ENCODE measurements at places on chromosomes 5 and 9.

DNA sequence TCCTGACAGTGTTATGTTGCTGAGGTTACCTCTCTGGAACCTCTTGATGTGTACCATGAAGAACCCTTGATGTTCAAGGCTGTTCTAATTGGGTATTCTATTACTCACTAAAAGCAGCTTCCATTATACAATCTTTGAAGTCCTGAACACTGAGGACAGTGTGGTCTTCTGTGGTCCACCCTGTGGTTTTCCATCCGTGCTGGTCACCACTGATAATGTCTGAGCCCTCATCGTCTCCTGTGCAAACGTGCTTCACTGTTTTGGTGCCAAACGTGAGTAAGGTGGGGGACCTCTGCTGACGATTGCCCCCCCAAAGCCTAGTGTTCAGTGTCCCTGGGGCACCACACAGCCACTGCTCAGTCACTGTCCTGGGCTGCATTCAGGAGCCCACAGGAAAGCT is 259.7 kb upstream of the ANKRD55 start:
- DNase-seq = no peak

DNA sequence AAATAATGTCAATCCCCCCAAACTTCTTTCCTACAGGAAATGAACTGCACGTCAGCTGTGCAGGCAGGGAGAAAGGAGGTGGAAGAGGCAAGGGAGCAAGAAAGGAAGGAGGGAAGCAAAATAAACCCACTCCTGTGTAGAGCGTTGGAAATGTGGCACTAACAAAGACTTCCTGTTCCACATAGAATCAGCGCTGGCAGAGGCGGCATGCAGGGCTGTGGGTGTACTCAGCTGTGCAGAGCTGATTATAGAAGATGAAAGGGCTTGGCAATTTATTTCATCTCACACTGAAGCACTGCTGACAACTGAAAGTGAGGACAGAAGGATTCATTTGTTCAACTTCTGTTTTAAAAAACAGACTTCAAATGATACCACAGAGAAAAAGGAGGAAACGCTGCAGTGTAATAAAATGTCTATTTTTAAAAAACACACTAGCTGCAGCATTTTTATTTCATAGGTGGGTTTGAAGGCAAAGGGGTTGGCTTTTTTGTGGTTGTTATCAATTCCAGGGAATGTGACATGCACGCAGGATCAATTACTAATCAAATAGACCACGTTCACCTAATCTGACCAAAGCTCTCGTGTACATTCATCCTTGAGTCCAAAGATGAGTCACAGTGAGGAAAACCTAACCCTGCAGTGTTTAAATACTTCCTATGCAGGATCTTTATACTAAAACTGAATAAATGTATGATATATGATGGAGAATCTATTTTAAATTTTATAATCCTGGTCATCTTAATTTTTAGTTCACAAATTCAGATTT is 583.5 kb downstream of the ZNF608 start:
- no peak for DNase-seq

- no peak for DNase-seq
Observed at GRCh38 chr5:63820577-63820976, 141.7 kb downstream of the HTR1A start.

DNA sequence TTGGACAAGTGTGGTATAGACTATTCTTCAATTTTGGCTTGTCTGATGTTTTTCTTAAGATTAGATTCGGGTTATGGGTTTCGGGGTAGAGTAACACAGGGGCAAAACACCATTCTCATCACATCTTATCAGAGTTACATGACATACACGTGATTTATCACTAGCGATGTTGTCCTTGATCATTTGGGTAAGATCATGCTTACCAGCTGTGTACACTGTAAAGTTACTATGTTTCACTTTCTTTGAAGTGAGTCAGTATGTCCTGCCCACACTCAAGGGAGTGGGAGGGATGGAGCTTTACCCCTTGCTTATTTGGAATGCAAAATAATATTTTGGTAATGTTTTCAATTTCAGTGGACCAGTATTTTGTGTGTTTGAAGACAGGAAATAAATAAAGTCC is 101.8 kb upstream of the TAF11L2 start:
- DNase-seq = no peak

GRCh38 chr9:116958881-116959280 is 271.8 kb downstream of the TRIM32 start:
- no peak for DNase-seq

DNA sequence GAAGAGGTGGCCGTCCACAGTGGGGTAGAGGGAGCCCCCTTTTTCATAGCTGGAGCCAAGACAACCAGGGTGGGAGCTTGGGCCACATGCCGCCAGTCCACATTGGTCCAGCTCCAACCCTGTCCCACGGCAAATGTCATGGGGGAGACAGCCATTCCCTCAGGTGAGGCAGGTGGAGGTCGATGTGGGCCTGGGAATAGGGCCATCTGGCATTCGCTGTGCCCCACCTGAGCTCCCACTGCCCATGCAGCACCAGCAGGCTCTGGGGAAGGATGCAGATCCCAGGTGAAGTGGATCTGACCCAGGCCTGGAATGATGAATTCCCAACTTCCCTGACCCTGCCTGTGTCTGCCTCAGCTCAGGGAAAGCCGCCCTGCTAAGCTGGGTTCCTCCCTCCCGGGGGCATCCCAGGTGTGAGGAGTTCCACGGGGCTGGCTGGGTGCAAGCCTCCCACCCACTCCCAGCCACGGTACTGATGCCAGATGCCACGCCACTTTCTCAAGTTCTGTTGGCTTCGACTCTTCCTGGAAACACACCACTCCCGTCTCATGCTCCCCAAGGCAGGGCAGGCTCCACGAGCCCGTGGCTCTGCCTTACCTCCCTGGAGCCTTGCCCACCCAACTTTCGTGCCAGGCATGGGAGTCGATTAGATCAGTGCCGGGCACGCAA is 25.2 kb upstream of the FCN2 start:
- DNase-seq = no peak

DNA sequence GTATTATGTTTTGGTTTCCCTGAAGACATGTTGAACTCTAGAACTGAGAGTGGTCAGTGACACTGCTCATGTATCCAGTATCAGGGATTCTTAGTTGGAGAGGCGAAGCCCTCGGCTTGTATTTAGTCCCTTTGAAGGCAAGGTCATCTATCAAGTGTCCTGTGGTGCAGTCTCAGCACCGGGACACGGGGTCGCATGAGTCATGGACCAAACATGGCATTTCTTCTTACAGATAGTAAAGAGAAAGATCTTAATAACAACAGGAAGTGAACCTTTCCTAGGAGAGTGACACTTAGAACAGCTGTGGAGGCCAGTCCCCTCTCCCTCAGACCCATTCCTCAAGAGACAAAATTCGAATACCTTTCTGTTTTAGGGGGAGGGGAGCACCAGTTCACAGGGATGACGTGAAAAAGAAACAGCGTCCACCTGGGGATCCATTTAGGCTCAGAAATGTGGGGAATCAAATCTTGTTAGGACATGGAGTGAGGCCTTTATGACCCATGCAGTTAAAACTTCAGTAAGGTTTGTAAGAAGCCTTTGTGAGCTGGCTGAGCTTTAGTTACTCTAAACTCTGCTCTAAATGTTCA is 86.5 kb downstream of the ADGRV1 start:
- no peak for DNase-seq

- DNase-seq = no peak
Observed at GRCh38 chr9:83444110-83444509, 94.1 kb downstream of the FRMD3 start.

DNA sequence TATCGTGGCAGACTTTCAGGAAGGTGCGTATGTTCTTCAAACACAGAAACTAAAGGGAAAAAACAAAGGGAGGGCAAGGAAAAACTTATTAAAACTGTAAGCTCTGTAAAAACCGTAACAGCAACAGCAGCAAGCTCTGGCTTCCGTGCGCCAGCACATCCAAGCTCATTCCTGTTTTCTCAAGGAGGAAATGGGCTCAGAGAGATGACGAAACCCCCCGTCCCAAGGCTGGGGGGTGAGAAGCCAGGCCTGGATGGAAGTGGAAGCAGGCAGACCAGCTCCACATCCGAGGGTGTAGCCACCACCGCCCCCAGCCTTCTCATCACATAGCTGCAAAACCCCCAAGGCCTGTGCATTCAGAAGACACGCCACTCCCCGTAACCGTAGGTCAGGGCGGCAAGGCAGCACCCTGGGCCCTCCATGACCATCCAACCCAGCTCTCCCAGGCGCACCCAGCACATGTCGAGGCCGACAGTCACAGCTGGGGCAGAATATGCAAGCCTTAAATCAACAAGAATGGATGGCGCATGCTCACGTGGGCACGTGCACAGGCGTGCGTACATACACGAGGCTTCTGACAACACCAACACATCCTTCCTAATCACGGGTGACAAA is 52.8 kb downstream of the VAV2 start:
- no peak for DNase-seq

GRCh38 chr5:174119468-174119881 is 74.0 kb downstream of the NSG2 start:
- DNase-seq = no peak

DNA sequence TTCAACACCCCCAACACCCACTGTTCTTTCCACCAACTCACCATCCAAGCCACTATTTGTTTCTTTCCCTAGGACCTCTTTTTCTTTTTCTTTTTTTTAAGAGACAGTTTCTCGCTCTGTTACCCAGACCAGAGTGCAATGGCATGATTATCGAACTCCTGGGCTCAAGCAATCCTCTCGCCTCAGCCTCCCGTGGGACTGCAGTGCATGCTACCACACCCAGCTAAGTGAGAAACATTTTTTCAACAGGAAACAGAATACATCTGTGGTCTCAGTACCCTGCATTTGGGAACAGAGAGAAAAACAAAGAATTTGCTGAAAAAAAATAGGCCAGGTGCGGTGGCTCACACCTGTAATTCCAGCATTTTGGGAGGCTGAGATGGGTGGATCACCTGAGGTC is 24.6 kb downstream of the B4GALT1 start:
- DNase-seq = no peak

DNA sequence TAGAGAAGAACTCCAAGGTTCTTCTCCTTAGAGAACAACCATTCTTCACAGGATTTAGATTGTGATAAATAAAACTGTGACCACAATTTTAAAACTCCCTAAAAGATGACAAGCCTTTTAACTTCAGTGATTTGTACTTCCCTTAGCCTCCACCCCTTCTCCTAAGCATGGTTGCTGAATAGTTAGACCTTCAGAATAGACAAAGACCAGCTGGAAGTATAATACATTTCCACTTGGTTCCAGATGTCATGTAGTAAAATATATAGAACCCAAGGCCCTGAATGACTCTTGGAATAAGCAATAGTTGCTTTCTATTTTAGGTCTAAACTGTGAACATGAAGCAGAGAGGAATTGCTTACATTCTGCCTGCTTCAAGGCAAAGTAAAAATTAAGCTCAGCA is 208.7 kb downstream of the ARRDC3 start:
- no peak for DNase-seq

DNA sequence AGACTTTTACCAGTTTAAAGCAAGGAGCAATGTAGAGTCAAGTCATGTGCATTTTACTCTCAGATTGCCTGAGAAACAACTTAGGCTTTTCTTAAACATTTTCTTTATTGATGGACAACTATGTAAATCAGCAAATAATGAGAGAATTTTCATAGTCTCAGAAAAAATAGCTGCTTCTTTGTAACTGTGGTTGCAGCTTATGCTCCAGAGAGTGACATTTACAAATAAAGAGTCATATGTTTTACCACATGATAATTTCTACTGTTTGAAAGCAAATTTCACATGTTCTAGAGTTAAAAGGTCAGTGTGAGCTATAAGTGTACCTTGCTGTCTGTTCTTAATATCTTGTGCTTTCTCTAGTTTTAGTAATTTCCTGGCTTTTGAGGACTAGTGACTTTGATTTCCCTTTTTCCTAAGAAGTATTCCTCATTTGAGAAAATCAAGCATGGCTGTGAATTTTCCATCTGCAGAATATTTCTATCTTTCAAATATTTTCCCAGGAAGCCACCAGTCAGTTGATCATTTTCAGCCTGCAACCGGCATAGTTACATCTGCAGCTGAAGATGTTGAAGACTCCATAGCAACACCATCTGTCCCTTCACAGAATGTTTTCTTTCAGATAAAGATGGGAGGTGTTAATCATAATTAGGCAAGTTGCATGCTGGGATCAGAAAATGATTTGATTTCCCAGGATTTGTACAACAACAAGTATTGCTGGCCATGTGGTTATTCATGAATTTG is 229.9 kb downstream of the SGCD start:
- DNase-seq = no peak
